Body of pancreas (tissue), 4 donors: ENCODE measurements at places on chromosomes 3 and 15. TPM values are rescaled to one million over a fixed set of nuclear protein-coding genes. Genes with fewer than 3 reads are reported as not detected.
A peak's percentile ranks its signal among the peaks of the same experiment; 100 is the strongest.

RBP2 gene
- not detected for total RNA-seq

GCNT3 gene
- total RNA-seq: 0.66 TPM

GOLGA8T gene
- not detected for total RNA-seq

KLHL40 gene
- total RNA-seq: not detected

NAA80 gene
- 4.4 TPM for total RNA-seq

AHSG gene
- not detected for total RNA-seq

CYP1A2 gene
- not detected for total RNA-seq

CERS3 gene
- not detected for total RNA-seq

ATP13A4 gene
- total RNA-seq: 7.9 TPM

SLC28A2 gene
- 2.3 TPM for total RNA-seq

ADIPOQ gene
- 10.9 TPM for total RNA-seq

THPO gene
- not detected for total RNA-seq

PP2D1 gene
- not detected for total RNA-seq

- DNase-seq: no peak
- no peaks in the 10 kb centered on the region for H3K27me3 ChIP-seq
- no peaks in the 10 kb centered on the region for H3K4me1 ChIP-seq
- no peak overlapping the region for H3K4me3 ChIP-seq
Observed at GRCh38 chr15:40584191-40584590, 9.9 kb upstream of the KNL1 start.

DNA sequence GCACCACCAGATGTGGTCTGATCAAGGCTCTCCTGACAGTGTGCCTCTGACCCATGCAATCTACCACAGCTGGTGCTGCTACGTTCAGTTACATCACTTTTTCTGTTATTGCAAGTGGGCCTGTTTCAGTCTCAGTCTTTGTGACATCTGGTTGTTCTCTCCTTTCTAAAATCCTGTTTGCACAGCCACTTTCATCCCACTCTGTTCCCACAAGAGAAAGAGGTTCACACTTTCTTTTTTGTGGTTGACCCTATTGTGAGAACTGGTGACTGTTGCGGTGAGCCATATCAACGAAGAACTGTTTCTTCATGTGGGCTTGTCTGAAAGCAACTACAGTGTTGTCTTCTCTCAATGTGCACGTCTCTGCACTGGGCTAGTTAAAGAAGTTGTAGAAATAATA lies 342.8 kb upstream of the ARPP21 start:
- DNase-seq: no peak
- no peak overlapping the region for H3K27ac ChIP-seq
- H3K4me3 ChIP-seq: no peak overlapping the region
- H3K27me3 ChIP-seq: no peaks in the 10 kb centered on the region

DNA sequence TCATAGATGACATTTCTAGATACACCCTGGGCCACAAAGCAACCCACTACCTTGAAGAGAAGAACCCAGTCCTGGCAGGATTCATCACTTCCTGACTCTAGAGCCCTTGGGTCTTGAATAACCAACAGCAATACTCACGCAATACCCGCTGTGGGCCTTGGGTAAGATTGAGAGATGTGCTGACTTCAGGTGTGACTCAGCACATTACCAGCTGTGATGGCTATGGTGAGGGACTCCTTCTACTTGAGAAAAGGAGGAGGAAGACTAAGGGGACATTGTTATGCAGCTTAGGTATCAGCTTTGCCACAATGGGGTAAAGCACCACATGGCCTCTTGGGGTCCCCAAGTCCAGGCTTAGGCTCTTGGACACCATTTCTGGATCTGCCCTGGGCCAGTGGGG lies 14.9 kb downstream of the C3orf33 start:
- no peaks in the 10 kb centered on the region for H3K27me3 ChIP-seq
- H3K4me1 ChIP-seq: no peaks in the 10 kb centered on the region
- DNase-seq: no peak
- H3K4me3 ChIP-seq: no peak overlapping the region
- H3K27ac ChIP-seq: no peak overlapping the region

DNA sequence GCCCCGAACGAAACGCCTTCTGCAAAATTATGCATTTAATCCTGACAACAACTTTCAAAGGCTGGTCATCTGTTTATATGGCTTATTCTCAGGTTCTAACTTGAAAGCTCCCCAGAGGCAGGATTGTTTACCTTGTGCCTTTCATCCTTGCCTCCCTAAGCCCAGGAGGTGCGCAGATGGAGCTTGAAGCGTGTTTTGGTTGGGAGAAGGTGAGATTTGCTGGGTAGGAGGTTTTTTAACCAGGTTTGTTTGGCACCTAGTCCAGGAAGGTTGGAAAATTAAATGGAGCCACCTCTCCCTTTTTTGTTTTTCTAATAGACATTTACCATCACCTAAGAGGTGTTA lies 675 bp downstream of the TSEN2 start:
- H3K4me1 ChIP-seq: peaks cover 19% of the 10 kb centered on the region
- no peak for DNase-seq
- peak overlapping the region; percentile 27 for H3K4me3 ChIP-seq

- H3K27ac ChIP-seq: no peak overlapping the region
- H3K4me1 ChIP-seq: no peaks in the 10 kb centered on the region
- H3K36me3 ChIP-seq: no peaks in the 10 kb centered on the region
- DNase-seq: no peak
- H3K27me3 ChIP-seq: no peaks in the 10 kb centered on the region
Observed at GRCh38 chr3:13132731-13133410, 59.6 kb upstream of the IQSEC1 start.

GRCh38 chr3:115062009-115062408 lies 85.1 kb downstream of the ZBTB20 start:
- no peaks in the 10 kb centered on the region for H3K27me3 ChIP-seq
- H3K4me1 ChIP-seq: peaks cover 5% of the 10 kb centered on the region
- no peak overlapping the region for H3K27ac ChIP-seq
- no peak overlapping the region for H3K4me3 ChIP-seq
- H3K36me3 ChIP-seq: no peaks in the 10 kb centered on the region

DNA sequence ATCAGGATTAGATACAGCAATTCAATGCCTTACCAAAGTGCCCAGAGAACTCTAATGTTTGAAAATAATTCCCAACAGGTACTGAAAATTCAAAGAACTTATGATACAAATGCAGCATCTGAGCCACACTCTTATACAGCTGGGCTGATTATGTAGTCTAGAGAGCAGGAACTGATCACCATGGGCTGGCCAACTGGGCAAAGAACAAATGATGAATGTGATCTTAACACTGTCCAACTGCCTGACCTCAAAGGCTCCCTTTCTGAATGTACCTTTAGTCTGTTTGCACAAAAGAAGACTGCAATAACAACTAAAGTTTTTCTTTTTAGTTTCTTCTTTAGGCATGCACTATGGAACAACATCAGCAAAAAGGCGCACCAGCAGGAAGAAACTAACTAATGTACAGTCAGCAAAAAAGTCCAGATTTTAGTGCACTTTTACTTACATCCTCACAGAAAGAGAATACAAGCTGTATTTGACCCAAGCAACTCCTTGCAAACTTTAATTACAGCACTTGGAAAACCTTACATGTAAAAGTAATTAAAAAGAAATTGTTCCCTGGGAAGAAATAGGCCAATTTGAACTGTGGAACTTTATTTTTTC lies 1095.1 kb downstream of the IGSF11 start:
- no peak overlapping the region for H3K4me3 ChIP-seq
- DNase-seq: no peak
- H3K27ac ChIP-seq: no peak overlapping the region
- no peaks in the 10 kb centered on the region for H3K4me1 ChIP-seq

- H3K27ac ChIP-seq: no peak overlapping the region
- H3K36me3 ChIP-seq: no peaks in the 10 kb centered on the region
- no peaks in the 10 kb centered on the region for H3K27me3 ChIP-seq
- H3K4me3 ChIP-seq: no peak overlapping the region
- no peaks in the 10 kb centered on the region for H3K4me1 ChIP-seq
- no peak for DNase-seq
Observed at GRCh38 chr3:346186-346585, 149.6 kb downstream of the CHL1 start.

- DNase-seq: no peak
- H3K4me1 ChIP-seq: no peaks in the 10 kb centered on the region
- H3K27me3 ChIP-seq: no peaks in the 10 kb centered on the region
- H3K27ac ChIP-seq: no peak overlapping the region
- H3K36me3 ChIP-seq: no peaks in the 10 kb centered on the region
Observed at GRCh38 chr15:99090011-99090699, 14.7 kb upstream of the SYNM start.

GRCh38 chr15:101105059-101105891 lies 146.6 kb downstream of the CHSY1 start:
- H3K4me1 ChIP-seq: no peaks in the 10 kb centered on the region
- no peaks in the 10 kb centered on the region for H3K36me3 ChIP-seq
- no peaks in the 10 kb centered on the region for H3K27me3 ChIP-seq

DNA sequence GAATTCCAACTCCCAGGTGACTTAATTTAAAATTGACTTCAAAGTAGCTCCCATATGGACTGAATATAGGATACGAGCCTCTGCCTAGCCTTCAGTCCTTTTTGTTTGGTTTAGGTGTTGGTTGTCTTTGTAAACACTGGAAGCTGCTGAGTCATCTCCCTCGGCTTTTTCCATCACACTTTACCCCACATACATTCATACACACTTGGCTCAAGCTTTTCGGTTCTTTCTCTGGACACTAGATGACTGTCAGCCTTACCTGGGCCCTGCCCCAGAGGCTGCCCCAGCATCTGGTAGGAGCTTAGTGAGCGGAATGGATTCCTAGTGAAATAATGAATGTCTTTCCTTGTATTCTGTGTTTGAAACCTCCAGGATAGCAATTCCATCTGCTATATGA lies 201.5 kb upstream of the IL12A start:
- no peaks in the 10 kb centered on the region for H3K36me3 ChIP-seq
- no peak for DNase-seq
- no peak overlapping the region for H3K27ac ChIP-seq
- H3K27me3 ChIP-seq: no peaks in the 10 kb centered on the region

DNA sequence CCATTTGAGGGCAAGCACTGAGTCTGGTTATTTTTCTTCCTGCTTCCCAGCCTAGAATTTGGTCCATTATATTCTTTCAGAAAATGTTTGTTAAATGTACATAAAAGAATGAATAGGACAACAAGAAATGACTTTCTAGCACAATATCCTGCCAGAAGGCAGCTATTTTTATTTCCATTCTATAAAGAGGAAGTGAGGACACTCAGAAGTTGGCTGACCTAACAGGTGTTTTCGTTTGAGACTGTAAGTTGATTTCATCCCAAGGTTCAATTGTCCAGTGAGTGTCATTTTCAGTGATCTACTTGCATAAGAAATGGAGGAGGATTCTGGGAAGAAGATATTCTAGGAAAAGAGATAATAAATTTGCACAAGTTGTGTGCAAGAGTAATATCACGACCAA lies 191.9 kb upstream of the POU1F1 start:
- H3K4me3 ChIP-seq: no peak overlapping the region
- no peaks in the 10 kb centered on the region for H3K27me3 ChIP-seq
- H3K4me1 ChIP-seq: no peaks in the 10 kb centered on the region

DNA sequence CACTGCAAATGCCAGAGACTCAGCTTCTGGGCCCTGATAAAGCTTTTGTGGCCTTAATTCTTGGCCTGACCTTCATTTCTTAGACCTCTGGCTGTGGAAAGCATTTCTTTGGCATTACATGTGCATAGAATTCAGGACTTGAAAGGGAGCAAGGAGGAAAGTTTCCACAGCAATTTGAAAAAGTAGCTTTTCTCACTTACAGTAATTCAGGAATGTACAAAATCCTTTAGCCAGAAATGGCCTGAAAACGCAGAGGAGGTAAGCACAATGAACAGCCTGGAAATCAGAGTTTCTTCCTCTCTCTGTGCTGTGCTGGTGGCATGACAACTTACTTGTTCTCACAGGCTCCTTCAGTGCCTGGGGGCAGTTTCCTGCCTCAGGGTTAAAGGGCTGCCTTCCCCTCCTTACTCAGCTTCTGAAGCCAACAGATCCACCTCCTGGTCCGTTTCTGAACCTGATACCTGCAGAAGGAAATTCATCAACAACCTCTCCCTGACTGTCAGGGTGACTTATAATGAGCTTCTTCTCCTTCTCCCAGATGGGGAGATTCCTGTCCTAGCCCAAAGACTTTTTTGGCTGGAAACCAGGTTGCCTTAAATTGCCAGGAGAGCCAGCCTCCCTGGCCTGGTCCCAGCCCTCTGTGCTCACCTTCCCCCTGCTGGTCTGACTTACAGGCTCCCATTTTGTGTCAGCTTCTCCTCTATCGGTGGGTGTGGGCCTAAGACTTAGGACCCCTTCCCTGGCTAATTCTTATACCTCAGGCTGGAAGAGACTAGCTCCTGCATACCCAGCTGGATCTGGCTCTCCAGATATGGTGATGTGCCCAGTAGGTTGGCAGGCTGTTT lies 102.3 kb downstream of the MYRIP start:
- DNase-seq: peak; percentile 32
- no peaks in the 10 kb centered on the region for H3K36me3 ChIP-seq
- no peak overlapping the region for H3K4me3 ChIP-seq
- H3K27ac ChIP-seq: peak overlapping the region; percentile 51

- H3K27me3 ChIP-seq: no peaks in the 10 kb centered on the region
- no peaks in the 10 kb centered on the region for H3K36me3 ChIP-seq
- no peak overlapping the region for H3K27ac ChIP-seq
- DNase-seq: no peak
- H3K4me1 ChIP-seq: no peaks in the 10 kb centered on the region
Observed at GRCh38 chr3:103388214-103388613, 953.4 kb downstream of the ZPLD1 start.

- H3K4me1 ChIP-seq: no peaks in the 10 kb centered on the region
- H3K27me3 ChIP-seq: no peaks in the 10 kb centered on the region
- no peak overlapping the region for H3K27ac ChIP-seq
- no peaks in the 10 kb centered on the region for H3K36me3 ChIP-seq
Observed at GRCh38 chr3:80618295-80619256, 850.8 kb upstream of the ROBO1 start.

DNA sequence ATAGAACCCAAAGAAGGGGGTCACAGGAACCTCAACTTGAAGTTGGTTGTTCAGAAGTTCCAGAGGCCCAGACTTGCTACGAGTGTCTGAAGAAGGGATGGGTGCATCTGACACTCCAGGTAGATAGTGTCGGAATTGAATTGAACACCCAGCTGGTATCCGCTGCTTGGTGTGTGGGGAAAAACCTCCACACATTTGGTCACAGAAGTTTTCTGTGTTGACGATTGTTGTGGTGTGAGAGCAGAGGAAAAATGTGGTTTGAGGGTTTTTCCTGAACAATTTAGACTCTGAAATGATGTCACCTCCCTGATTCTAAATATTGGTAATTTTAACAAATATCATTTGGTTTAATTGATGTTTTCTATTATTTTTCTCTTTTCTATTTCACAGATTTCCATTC lies 218.8 kb upstream of the CTNNB1 start:
- no peaks in the 10 kb centered on the region for H3K36me3 ChIP-seq
- H3K27ac ChIP-seq: no peak overlapping the region
- no peak overlapping the region for H3K4me3 ChIP-seq

- H3K36me3 ChIP-seq: no peaks in the 10 kb centered on the region
- no peak overlapping the region for H3K27ac ChIP-seq
- DNase-seq: no peak
- H3K4me1 ChIP-seq: peaks cover 9% of the 10 kb centered on the region
- H3K4me3 ChIP-seq: no peak overlapping the region
Observed at GRCh38 chr3:124168271-124168670, 176.3 kb upstream of the ROPN1 start.
